ENCODE measurements at places on chromosomes 3 and 15. TPM values are rescaled to one million over a fixed set of nuclear protein-coding genes. Genes with fewer than 3 reads are reported as not detected.
A peak's percentile ranks its signal among the peaks of the same experiment; 100 is the strongest.

RAB43 gene
- total RNA-seq: 53.0 TPM

DNA sequence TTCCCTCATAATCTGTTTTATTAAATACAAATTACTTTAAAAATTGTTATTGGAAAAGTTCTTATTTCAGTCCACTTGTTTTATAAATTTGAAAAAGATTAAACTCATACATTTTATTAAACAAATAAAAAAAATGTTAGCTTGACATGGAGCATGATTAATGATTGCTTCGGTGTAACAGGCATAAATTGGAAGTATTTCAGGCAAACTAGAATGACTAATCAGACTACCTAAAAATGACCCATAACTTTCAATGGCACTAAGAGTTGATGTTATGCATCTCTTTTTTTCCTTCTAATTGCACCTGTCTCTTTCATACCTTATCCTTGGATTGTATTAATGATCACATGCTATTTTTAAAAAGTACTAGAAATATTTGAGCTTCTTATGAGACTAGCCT is 343.3 kb downstream of the ZNF385D start:
- no peak for DNase-seq

DNA sequence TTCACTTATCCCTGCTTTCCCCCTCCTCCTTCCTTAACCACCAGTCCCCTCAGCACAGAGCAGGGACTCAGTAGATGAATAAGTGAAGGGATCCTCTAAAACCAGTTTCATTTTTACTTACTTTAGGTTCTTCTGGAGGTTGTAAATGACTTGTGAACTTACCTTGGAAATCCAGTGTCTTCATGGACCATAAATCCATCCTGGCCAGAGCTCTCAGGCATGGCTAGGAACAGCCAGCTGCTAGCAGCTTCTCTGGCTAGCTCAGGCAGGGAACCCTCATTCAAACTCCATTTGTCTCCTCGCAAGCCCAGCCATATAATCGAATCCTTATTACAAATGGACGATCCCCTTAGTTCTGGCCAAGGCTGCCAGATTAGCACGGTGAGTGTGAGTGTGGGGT is 78.5 kb downstream of the LRTM1 start:
- DNase-seq: no peak

DNA sequence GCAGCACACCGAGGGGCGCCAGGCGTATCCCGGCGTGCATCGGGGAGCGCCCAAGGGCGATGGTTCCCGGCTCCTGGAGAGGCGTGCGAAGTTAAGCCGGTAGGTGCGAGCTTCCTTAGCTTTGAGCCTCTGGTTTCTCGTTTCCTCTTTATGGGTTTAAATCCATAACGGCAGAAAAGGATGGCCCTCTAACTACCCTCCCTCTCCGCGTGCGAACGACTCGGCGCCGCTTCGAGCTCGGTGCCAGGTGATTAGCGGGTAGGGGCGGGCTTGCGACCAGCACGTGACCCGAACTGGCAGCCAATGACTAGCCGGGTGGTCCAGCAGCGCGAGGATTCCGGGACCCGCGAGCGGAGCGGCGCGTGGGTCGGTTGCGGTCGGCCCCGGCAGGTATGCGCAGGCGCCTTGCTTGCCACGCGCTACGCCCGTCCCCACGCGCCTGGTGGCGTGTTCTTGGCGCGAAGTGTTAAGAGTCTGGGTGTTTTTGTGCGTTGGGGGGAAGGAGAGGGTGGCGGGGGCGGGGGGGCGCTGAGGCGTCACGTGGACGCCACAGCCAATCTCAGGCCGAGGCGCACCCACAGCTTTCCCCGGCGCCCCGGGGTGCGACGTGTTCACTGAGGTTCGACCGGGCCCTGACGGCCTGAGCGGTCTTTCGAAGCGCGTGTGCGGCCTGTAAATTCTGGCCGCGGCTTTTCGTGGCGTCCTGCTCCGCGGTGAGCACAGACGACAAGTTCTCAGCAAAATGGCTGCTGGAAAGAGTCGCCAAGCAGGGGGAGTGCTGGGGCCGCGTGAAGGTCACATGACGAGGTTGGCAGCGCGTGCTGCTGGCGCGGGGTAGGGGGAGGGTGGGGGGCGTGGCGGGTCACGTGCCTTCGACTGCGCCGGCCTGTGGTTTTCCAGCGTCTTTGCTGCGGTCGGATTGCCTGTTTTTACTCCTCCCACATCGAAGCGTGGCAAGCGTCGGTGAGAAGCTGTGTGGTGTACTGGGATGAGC is 38.7 kb upstream of the MGA start:
- DNase-seq: peak; percentile 81

AHSG gene
- not detected for total RNA-seq

- no peak for DNase-seq
Observed at GRCh38 chr3:55296030-55296429, 191.1 kb downstream of the WNT5A start.

DISP2 gene
- total RNA-seq: 3.6 TPM

- DNase-seq: no peak
Observed at GRCh38 chr3:118587037-118587741, 447.5 kb downstream of the IGSF11 start.

DNA sequence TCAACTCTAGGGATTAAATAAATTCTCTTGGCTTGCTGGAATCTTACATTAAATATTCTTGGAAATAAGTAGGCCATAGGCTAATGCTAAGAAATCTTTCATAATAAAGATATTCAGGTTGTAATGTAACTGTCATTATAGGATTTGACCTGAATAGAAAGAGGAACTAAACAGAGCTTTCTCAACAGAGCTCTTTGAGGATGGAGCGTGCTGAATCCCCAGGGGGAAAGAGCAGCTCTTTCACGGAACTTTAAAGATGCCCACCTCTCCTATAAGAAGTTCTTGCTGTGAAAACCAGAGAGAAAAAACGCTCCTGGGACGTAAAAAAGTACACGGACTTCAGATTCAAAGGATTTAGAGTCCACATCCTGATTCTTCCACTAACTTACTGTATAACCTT is 77.9 kb downstream of the NTRK3 start:
- DNase-seq: no peak

DNA sequence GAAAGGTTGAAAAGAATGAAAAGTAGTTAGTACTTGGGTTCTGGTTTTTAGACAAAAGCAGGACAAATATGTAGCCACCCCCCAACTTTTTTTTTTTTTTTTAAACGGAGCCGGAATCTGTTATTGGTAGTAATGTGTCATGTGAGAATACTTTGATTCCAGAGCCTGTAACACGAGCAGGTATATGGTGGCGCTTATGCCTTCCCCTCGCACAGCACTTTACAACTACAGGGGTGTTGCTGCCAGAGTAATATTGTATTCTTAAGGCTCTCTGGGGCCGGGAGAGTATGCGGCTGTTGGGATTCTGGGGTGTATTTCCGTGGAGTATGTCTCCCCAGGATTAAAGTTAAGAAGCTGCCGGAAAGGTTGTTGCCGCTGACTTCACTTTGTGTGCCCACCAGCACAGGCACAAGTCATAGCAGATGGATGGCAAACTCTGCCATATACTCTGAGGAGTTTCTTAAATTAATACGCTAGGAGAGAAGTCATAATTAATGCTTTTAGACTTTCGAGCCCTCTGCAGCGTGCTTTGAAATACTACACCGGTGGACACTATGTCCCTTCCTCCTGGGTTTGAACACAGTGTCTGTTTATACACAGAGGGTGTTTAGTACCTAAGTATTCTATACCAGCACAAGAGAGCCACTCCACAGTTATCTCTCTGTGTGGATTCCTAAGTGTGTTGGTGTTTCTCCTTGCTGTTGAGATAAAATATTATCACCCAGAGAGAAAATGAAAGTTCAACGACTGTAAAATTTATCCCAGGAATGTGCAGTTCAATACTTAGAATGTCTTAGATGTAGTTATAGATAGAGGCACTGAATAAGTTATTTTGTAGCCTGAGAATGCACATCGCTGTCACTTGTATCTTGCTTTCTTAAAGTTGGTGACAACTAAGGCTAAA is 1.4 kb downstream of the MBNL1 start:
- DNase-seq: no peak

PCLAF gene
- total RNA-seq: 7.0 TPM

DNAJB8 gene
- not detected for total RNA-seq

CYP19A1 gene
- total RNA-seq: not detected

- no peak for DNase-seq
Observed at GRCh38 chr3:87461443-87461842, 185.1 kb upstream of the POU1F1 start.

ALDH1A3 gene
- total RNA-seq: 13.9 TPM

DNA sequence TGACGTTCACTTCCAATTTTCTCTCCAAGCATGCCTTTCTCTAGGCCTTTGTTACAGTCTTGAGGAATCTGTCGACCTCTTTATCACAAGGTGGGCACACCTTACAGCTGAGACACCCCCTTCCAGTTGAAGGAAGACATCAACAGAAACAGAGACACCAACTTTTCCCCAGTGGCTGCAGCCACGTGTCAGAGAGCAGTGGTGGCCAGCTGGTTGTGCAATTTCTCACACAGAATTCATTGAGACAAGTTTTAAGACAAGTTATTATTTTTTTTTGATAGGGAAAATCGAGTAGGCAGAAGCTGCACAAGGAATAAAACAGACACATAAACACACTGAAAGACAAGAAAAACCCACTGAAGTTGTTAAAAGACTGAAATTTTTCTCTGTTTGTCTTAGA is 436.7 kb upstream of the MDFIC2 start:
- DNase-seq: no peak

GRCh38 chr15:68816795-68817303 is 3.8 kb downstream of the ANP32A start:
- DNase-seq: no peak

DNA sequence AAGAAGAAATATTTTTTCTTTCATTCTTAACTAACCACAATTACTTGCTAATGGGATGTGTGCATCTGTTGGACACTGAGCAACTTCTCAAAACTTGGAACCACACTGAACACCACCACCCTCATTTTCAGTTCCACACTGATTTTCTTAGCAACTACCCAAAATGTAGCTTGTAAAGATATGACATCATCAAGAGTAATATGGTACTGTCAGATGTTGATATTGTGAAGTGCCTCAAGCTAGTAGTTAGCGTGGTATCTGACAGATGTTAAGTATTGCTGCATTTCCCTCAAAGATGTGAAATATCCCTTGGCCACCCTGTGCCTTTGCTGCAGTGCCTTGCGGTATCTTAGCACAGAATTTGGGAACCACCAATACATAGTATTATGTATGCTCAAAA is 9.3 kb downstream of the RFTN1 start:
- DNase-seq: no peak

- DNase-seq: no peak
Observed at GRCh38 chr3:15470849-15471248, 43.5 kb downstream of the EAF1 start.

GRCh38 chr3:10703875-10704274 is 112.2 kb upstream of the SLC6A11 start:
- peak; percentile 47 for DNase-seq

GRCh38 chr3:195699388-195699771 is 21.4 kb upstream of the MUC20 start:
- no peak for DNase-seq

MLF1 gene
- 59.8 TPM for total RNA-seq

A4GNT gene
- not detected for total RNA-seq

MORC1 gene
- total RNA-seq: 0.10 TPM

GRCh38 chr3:87446849-87447387 is 170.5 kb upstream of the POU1F1 start:
- no peak for DNase-seq

- peak; percentile 45 for DNase-seq
Observed at GRCh38 chr3:120909602-120909878, 1.5 kb downstream of the STXBP5L start.

ROBO1 gene
- total RNA-seq: 250 TPM

GRCh38 chr3:167882057-167882667 is 146.6 kb downstream of the SERPINI1 start:
- no peak for DNase-seq

TF gene
- total RNA-seq: 3.9 TPM

GRCh38 chr3:23202203-23202920 is 765 bp upstream of the UBE2E2 start:
- peak; percentile 28 for DNase-seq

DNA sequence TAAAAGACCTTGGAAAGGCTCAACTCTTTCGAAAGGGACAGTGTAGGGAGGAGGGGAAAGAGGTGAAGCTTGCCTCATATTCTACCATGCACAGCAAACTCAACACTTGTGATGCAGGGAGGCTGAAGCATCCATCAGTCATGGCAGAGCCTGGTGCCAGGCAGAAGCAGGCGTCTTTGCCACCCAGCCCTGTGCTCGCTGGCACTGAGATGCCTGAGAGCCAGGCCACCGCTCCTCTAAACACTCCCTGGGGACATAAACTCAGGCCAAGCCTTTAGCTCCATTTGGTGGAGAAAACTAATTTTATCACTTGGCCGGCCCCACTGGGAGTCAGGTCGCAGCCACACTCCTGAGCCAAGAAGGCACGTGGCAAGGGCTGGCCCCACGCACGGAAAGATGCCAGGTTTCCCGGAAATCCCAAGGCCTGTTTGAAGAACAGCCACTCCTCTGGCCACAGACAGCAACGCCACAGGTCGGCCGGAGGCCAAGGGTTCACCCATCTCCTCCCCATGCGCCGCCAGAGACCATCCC is 30.7 kb downstream of the XXYLT1 start:
- DNase-seq: no peak

DNA sequence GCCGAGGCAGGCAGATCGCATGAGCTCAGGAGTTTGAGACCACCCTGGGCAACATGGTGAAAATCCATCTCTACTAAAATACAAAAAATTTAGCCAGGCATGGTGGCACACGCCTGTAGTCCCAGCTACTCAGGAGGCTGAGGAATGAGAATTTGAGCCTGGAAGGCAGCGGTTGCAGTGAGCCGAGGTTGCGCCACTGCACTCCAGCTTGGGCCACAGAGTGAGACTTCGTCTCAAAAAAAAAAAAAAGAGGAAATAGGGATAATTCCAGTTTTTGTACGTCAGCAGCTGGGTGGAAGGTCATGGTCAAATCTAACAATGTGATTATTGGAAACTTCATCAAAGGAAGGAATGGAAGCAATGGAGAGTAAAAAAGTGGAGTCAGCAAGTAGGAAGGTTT is 3.1 kb downstream of the CMC1 start:
- DNase-seq: no peak

DNA sequence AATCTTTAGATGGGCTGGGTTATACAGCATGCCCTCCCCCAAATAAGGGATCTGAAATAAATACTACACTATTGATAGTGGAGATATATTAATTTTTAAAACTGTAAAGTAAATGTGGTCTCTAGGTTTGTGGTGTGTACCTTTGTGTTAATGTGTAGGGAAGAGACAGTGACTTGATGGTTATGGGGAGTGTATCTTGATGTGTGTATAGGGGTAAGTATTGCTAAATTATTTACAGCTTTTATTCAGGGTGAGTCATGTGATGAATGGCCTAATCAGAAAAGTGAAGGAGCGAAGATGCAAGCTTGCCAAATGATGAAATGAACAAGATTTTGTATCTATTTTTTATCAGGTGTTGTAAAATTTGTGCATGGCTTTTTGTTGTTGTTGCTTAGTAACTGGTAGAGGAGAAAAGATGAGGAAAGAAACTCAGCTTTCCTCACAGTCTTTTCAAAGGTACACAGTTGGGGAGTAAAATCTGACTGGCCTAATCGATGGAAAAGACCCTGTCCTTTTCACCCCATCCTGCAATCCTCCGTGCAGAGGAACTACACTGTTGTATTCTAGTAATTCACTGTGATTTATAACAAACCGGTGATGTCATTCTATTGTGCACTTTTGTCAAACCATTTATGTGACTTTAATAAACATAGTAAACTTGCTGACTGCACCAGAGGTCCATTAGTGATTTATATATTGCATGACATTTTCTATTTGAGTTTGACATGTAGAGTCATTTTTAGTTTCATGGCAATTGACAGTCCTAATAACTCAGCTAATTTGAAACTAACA is 17.7 kb downstream of the FEM1B start:
- DNase-seq: no peak

All from endothelial cell (in vitro differentiated cells).